NCI-H1092 treated with DMSO at 0.1 percent for 48 hours (cell line): ENCODE measurements at places on chromosomes 1 and 21.

- DNase-seq, result peak; percentile 97
These were observed 6.5 kb downstream of the INSRR start for GRCh38 chr1:156852418-156852874.

GRCh38 chr21:32253215-32253641, 25.6 kb downstream of the MIS18A start:
- DNase-seq, result no peak

DNA sequence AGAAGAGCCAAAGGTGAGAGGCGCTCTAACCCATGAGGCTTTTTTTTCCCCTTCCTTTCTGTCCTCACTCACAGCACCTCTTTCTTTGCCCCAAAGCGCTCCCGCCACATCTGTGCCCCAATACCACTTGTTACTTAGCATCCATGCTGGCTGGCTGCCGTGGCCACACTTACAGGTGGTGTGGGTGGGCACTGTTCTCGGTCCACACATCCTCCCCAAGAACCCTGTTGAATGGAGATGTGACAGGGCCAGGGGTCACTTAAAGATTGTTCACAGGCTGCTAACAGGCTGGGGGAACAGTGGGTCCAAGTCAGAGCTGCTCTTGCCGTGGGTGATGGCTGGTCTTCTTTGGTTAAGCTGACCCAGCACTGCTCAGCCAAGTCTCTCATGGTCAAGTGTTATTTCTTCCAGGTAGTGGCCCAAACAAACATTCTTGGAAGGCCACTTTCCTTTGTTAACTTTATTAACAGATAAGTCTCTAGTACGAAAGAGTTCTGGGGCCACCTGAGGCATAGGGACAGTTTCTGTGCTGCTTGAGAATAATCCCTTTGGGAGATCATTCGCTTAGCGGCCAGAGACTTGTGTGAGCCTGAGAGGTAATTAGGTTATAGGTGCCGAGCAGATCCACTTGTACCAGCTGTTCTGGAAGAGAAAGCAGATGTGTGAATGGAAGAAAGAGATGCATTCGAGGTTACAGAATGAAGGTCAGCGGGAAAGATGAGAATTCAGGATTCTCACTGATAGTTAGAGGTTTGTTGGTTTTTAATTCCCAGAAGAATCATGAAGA, 62.6 kb upstream of the IRF2BP2 start:
- no peak for DNase-seq

DNA sequence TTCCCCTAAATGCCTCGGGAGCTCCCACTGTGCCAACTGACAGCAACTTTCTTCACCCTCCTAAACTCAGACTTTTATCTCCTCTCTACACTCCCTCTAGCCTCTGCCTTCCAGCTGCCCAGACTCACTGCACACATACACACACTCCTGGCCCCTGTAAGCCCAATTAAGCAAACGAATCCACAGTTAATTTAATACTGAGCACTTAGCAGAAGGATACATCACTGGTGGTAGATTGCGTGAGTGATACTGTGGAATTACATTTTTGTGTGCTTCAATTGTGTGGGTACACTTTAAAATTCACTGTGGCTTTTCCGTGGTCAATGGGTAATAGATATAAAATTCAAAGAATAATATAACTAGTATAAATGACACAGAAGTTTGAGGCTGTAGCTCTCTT, 33.6 kb upstream of the GJB5 start:
- no peak for DNase-seq

DNA sequence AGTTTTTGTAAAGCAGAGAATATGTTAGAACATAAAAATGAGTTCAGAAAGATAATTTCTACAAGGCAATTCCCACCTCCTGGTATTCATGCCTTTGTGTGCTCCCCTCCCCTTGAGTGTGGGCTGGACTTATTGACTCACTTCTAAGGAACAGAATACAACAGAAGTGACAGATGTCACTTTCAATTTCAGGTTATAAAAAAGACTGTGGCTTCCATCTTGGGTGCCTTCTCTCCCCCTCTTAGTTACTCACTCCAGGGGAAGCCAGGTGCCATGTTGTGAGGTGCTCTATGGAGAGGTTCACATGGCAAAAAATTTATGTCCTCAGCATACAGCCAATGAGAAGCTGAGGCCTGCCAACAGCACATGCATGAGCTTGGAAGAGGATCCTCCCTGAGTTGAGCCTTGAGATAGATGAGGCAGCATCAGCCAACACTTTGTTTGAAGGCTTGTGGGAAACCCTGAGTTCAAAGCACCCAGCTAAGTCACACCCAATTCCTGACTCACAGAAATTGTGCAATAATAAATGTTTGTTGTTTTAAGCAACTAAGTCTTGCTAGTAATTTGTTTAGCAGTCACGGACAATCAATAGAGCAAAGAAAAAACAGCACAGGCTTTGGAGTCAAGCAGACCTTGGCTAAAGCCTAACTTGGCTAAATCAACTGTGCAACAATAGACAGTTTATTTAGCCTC, 73.5 kb upstream of the NGF start:
- no peak for DNase-seq
